ENCODE measurements at places on chromosomes 12 and 14.

- DNase-seq, result no peak
Measured at GRCh38 chr14:92528486-92529100, 15.0 kb downstream of the RIN3 start.

- no peak for DNase-seq
Measured at GRCh38 chr14:78985668-78986381, 815.7 kb downstream of the NRXN3 start.

- DNase-seq, result peak; percentile 58
Measured at GRCh38 chr14:23727566-23728335, 91.6 kb downstream of the DHRS2 start.

- DNase-seq, result peak; percentile 53
Measured at GRCh38 chr12:77685112-77685511, 145.6 kb upstream of the NAV3 start.

GRCh38 chr12:65330331-65330730 lies 51.8 kb downstream of the MSRB3 start:
- DNase-seq, result no peak

DNA sequence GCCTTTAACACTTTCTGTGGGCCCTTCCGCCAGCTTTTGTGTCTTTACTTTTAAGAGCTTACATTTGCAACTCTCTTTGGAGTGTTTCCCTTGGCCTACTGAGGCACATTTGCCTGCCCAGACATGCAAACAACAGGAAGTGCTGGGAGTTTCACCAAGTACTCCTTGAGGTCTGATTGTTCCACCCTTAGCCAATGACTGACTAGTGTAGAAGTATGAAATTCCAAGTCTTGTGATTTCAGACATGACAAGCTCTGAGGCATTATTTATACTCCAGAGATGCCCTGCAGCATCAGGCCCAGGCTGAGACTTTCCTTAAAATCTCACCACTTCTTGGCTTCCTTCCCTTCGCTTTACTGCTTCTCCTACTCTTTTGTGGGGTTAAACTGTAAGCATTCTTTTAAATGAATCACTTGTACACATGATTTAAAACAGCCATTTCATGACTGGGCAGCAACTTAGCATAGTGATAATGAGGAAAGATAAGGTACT lies 174.1 kb downstream of the SLC6A15 start:
- no peak for DNase-seq

GRCh38 chr12:100348657-100349454 lies 8.0 kb upstream of the SLC17A8 start:
- DNase-seq, result peak; percentile 21

- no peak for DNase-seq
Measured at GRCh38 chr14:93591506-93591905, 160.8 kb downstream of the UNC79 start.

GRCh38 chr12:94980577-94980976 lies 22.9 kb downstream of the NDUFA12 start:
- DNase-seq, result no peak

GRCh38 chr14:99236386-99237138 lies 35.4 kb downstream of the BCL11B start:
- DNase-seq, result no peak

DNA sequence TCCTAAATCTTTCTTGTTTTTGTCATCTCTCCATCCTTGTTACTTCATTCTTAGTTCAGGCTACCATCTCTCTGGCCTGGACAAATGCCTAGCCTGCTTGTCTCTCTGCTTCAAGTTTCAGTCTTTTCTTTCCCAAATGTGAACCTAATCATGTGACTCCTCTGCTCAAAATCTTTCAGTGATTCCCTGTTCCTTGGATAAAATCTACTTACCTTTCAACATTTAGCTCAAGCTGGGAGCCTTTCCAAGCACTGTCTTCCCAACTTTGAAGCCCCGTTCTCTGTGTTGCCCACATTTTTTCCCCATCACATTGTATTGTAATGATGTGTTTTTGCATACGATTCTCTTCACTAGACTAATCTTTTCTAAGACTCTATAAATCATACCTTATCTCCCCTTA lies 24.7 kb downstream of the SLC7A8 start:
- DNase-seq, result no peak

DNA sequence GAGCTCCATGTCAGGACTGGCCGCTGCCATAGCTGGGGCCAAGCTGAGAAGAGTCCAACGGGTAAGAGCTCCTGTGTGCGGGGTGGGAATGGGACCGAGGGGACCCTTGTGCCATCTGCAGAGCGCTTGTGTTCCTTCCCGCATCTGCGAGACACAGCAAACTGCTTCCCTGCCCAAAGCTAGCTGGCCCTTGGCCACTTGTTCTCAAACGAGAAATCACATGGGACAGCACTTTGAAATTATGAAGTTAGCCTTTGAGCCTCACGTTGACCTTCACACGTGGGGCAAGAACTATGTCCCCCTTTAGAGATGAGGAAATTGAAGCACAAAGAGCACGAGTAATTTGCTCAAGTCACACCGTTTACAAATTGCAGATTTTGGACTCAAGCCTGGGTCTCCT lies 30.8 kb downstream of the DEGS2 start:
- DNase-seq, result no peak

- DNase-seq, result no peak
Measured at GRCh38 chr12:46230306-46230705, 38.5 kb downstream of the SLC38A1 start.

GRCh38 chr14:69288956-69289705 lies 29.2 kb downstream of the GALNT16 start:
- DNase-seq, result no peak

DNA sequence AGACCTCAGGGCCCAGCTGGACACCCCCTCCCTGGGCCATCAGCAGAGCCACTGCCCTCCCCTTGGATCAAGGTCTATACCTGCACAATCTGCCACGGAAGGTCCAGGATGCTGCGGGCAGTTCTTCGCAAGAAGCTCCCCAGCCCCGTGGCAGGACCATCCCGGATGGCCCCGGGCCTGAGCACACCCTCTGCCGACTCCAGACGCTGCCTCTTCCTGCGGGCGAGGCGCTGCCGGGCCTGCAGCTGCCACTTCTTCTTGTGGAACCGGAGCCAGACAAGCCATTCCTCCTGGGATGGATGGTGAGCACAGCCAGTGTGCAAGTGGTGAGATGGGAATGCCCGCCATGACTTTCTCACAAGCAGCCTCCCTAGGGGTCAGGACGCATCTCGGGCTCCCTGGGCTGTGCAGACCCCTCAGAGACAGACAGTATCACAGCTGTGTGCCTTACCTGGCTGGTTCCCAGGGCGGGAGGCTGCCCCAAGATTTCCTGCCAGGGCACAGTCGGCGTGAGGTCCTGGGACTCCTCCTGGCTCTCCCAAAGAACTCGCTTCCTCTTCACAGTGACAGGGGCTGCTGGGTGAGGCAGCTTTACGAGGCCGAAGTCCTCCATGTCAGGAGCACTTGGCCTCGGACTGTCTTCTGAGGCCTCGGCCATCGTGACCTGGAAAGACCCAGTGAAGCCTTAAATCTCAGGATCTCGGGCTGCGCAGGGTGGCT lies 30.8 kb downstream of the P2RX2 start:
- DNase-seq, result no peak

- DNase-seq, result no peak
Measured at GRCh38 chr12:91055976-91056375, 1.8 kb downstream of the KERA start.

DNA sequence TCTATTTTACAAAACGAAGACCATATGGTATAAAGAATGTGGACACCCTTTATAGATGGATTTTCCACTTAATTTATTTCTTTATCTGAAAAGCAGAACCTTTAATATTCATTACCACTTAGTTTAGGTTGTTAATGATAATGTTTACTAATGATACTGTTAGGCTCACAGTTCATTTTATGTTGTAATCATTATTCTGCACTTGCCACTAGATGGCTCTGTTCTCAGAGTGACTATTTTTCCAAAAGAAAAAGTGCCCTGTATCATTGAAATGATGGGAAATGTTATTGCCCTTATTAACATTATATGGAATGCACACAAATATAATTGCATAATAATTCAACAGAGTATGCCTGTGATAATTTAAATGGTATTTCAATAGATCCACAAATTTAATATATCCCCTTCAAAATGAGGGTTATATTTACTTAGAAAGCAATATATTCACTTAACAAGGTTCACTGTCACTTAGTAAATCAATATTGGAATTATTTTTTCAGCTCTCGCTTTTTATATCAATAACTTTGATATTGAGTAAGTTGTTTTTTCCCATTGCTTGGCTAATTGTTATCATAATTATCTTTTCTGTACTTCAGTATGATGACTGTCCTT lies 95.7 kb downstream of the PDE3A start:
- no peak for DNase-seq

- DNase-seq, result no peak
Measured at GRCh38 chr14:53237488-53237887, 84.4 kb upstream of the DDHD1 start.

DNA sequence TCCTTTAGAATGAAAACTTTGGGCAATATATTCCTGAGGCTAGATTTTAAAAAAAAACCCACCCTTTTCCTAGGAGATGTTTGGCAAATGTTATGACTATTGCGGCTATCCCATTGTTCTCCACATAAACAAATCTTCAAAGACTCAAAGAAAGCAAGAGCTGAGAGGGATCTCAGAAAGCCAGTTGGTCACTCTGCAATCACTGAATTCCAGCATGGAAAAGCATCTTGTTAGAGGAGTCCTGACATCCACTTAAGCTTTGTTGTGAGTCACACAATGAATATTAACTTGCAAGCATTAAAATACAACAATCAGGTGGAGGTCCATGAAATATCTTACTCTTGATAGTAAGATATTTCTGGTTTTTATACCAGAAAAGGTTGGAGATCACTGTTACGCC lies 11.0 kb upstream of the PTPRB start:
- no peak for DNase-seq

GRCh38 chr12:123384318-123384993 lies 524 bp downstream of the KMT5A start:
- no peak for DNase-seq

GRCh38 chr12:5034603-5035002 lies 9.1 kb upstream of the KCNA5 start:
- no peak for DNase-seq

- no peak for DNase-seq
Measured at GRCh38 chr14:79585845-79586244, 625.5 kb downstream of the DIO2 start.

DNA sequence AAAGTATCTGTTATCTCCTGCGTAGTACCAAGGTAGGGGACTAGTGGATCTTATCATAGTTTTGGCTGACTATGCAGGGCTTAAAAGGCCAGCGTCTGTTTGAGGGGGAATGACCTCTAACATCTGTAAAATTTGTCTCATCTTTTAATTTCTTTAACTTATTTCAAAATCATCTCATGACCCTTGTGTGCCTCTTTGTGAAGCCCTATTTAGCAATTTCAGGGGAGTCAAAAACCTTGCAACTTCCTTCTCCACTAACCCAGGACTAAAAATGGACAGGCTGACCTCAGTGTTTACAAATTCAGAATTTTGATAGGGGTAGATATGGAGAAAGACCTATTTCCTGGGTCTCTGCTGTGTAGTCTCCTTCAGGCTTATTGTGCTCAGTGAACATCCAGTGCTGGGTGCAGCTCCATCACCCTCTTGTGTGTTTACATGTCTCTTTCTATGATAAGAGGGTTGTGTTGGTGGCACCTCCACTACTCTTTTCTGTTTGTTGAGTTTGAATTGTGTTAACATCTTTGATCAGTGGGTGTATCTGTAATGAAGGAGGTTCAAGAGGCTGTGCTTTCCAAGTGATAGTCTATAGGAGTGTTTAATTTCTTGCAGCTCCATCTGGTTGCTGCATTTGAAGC lies 14.3 kb downstream of the NECAP1 start:
- no peak for DNase-seq

DNA sequence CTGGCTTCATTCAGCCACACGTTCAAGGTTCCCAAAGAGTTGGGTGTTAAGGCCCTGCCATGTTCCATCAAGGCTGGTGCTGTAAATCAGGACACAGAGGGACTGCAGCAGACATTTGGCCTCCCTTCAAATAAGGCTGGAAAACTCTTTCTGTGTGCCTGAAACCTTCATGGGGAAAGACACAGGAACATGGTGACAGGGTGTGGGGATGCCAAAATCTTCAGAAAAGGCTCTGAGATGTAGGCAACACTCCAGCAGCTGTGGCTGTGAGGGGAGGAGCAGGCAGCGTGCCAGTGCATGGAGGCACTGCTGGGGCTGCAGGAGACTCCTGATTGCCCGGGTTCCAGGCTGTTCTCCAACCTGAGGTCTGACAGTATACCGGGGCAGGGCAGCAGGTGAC lies 15.0 kb downstream of the POMT2 start:
- no peak for DNase-seq

- no peak for DNase-seq
Measured at GRCh38 chr14:102471921-102472790, 37.4 kb downstream of the ANKRD9 start.

- no peak for DNase-seq
Measured at GRCh38 chr12:24750263-24750662, 198.6 kb downstream of the BCAT1 start.
